Common myeloid progenitor, CD34-positive (primary cell): ENCODE measurements at places on chromosomes 16 and 17.

DNA sequence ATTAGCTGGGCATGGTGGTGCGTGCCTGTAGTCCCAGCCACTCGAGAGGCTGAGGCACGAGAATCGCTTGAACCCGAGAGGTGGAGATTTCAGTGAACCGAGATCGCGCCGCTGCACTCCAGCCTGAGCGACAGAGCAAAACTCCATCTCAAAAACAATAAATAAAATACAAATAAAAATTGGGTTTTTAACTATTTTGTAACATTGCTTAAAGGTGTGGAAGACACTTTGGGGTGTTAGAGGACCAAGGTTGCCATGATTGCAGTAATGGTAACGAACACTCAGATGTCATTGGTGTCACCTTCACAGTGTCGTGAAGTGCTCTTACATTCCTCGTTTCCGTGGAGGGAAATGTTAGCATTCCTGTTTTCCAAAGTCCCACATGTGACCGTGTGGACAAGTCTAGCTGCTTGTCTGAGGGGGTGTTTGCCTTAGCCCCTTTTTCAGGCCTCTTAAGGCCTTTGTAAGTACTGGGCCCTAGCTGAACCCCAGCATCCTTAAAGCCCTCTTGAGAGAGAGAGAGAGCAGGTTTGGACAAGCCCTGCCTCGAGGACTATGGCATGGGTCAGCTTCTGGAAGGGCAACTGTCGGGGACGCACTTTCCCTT, 8.6 kb downstream of the C16orf96 start:
- DNase-seq, result no peak

- no peak for DNase-seq
Observed at GRCh38 chr16:50938932-50939331, 197.0 kb downstream of the CYLD start.

DNA sequence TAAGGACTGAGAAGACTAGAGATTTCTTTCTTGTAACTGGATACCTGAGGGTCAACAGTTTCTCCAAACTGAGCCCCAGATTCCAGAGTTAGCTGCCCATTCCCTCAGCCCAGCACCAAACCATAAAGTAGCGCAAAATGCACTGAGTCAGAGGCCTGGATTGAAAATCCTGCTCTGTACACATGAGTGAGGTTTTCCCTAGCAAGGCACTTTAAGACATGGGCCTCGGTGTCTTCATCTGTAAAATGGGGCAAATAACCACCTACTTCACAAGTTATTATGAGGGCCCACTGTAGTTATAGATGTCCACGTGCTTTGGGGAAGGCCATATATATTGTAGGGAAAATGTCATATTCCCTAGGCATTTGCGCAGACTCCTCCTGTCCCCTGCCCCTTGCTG, 10.3 kb upstream of the DLX4 start:
- no peak for DNase-seq

- DNase-seq, result no peak
Observed at GRCh38 chr17:73269791-73270190, 8.1 kb upstream of the CPSF4L start.

DNA sequence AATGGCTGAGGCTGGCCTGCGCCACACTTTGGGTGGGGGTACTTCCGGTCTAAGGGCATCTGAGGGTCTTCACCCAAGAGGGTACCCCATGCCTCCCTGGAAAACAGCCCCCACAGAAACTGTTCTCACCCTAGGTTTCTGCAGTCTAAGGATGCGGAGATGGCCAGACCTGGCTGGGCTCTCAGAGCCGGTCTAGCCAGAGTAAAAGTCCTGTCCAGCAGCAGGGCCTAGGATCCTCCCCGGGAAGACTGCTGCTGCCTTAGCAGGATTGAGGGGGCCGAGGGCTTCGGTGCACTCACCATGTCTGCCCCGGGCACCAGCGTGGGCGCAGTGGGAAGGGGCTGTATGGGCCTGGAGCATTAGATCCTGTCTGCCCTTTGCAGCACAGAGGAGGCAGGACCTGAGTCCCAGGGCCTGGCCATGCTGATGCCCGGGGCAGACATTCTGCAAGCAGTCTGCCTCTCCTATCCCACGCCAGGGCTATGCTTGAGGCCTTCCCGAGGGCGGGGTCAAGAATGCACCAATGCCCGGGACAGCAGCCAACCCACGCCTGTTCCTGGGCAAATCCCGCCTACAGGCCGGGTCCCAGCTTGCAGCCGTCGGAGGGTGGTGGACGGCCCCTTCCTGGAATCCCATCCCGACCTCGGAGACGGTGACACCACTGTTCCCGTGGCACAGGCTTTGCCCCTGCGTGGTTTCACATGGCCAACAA, 54.7 kb downstream of the CBFA2T3 start:
- no peak for DNase-seq

DNA sequence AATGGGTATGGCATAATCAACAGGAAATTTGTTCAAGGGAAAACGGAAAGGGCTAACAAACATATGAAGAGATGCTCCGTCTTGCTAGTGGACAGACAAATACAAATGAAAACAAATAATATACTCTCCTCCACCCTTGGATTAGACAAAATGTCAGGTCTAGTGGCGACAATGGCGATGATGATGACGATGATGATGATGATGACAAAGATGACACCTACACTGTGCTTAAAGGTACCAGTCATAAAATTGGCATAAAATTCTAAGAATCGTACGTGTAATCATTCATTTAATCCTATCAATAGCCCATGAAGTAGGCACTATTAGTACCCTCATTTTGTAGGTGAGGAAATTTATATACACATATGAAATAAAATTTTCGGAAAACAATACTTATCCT, 174.6 kb downstream of the PMP22 start:
- no peak for DNase-seq
